ENCODE measurements at places on chromosomes 1 and 21.

- no peak for DNase-seq
Observed at GRCh38 chr21:16530656-16531055, 800.9 kb downstream of the USP25 start.

GRCh38 chr1:93758842-93759515 is 77.3 kb upstream of the BCAR3 start:
- no peak for DNase-seq

GRCh38 chr1:161718559-161719324 is 2.6 kb upstream of the FCRLB start:
- DNase-seq: no peak

DNA sequence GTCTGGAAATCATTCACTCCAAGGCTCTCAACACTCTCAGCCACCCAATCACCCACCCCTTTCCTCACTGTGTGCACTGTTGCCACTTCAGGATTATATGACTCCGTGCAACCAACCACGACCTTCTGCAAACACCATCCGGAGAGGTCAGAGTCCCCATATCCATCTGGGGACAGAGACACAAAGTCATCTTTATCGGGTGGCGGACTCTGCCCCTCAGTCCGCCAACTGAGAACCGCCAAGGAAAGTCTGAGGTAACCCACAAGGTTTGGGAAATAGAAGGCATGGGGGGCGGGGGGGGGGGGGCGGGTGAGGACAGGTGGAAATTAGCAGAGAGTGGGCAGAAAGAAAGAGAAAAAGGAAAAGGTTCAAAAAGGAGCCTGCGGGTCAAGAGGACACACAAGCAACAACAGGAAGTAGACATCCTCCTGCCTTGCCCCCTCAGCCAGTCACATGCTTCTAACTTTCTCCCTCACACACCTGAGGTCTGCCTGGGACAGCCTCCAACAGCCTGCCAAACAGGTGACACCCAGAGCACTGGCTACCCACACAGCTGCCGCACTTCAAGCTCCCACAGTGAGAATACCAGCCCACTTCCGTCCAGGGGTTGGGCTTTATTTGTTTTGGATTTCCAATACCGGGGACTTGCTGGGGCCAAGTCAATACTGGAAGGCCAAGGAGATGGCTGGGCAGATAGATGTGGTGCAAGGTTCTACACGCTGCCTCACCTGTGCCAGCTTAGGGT is 58.1 kb downstream of the SSBP3 start:
- DNase-seq: no peak

- no peak for DNase-seq
Observed at GRCh38 chr1:61887076-61887867, 145.0 kb downstream of the PATJ start.

GRCh38 chr1:97849345-97850340 is 71.2 kb downstream of the DPYD start:
- no peak for DNase-seq

DNA sequence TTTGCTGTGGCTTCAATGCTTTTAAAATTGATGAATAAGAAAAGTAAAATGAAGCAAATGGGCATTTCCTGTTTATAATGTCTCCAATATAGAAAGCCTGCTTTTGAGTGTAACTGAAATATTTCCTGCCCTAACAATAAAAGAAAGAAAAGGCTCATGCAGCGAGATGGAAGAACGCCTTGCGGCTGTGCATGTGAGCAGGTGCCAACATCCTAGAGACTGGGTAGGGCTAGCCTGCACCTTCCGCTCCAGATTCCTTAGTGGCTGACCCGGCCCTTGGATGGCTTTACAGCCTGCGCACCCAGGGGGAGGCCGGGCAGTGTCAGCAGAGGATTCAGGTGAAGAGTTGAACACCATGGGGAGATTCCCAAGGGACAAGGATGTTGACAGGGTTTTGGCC is 21.8 kb downstream of the CNIH3 start:
- no peak for DNase-seq

GRCh38 chr1:41856944-41857285 is 61.8 kb downstream of the HIVEP3 start:
- no peak for DNase-seq

DNA sequence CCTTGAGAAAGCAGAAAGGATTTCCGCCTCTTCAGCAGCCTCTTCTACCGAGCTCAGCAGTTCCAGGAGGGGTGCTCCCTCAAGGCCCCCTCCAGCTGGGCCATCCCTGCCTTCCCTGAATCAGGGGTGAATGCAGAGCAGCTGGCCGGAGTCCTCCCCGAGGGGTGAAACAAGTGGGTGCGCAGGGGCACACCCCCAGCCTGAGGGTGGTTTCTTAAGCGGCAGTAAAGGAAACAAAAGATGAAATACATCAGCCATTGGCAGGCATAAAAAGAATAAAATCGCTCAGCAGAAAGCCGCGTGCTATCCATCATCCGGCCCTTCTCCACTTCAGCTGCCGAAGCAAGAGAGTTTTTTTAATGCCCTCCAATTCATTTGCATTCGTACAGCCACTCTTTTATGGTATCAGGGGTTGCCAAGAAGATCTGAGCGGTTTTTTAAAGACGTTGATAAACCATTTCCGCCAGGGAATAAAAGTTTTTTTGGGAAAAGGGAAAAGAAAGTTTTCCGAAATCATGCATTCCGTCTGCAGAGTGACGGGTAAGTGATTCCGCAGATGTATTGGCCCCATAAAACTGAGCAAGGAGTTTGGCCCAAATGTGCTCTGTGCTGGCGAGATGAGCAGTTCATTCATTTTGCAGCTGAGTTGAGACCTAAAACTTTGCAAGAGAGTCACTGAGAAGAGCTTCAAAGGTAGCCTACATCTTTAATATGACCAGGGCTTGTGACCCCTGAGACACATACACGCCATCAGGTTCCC is 73.7 kb upstream of the ZC3H12A start:
- DNase-seq: no peak

DNA sequence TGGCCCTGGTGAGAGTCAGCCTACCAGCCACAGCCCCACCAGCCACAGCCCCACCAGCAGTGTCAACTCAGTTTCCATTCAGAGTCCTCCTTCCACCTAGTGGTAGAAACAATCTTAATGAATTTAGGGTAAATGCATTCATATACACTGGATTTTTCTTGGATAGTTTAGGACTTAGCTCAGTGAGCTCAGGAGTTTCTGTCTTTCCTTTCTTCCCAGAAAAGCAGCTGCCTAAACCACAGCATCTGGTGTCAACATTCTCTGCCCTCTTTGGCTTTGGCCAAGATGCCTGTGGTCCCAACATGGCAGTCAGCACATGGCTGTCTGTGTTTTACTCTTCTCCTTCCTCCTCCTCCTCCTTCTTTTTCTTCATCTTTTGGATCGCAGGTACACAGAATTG is 94.0 kb downstream of the CLIC6 start:
- no peak for DNase-seq

DNA sequence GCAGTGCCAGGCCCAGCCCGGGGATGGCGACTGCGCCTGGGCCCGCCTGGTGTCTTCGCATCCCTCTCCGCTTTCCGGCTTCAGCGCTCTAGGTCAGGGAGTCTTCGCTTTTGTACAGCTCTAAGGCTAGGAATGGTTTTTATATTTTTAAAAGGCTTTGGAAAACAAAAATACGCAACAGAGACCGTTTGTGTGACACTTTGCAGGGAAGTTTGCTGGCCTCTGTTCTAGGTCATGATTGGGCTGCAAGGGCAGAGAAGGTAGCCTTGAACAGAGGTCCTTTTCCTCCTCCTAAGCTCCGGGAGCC is 719 bp downstream of the SOD1 start:
- DNase-seq: no peak

- DNase-seq: no peak
Observed at GRCh38 chr1:218456444-218456843, 111.3 kb downstream of the TGFB2 start.

DNA sequence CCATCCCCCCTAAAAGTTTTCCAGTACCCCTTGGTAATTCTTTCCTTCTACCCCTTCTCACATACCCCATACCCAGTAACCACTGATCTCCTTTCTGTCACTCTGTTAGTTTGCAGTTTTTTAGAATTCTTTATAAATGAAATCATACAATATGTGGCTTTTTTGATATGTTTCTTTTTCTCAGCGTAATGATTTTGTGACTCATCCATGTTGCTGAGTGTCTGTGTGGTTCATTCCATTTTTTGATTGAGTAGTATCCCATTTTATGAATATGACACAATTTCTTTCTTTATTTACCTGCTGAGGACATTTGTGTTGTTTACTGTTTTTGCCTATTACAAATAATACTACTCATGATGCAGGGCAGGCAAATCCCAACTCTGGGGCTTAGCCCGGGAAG is 1605.3 kb downstream of the BRINP3 start:
- DNase-seq: no peak

DNA sequence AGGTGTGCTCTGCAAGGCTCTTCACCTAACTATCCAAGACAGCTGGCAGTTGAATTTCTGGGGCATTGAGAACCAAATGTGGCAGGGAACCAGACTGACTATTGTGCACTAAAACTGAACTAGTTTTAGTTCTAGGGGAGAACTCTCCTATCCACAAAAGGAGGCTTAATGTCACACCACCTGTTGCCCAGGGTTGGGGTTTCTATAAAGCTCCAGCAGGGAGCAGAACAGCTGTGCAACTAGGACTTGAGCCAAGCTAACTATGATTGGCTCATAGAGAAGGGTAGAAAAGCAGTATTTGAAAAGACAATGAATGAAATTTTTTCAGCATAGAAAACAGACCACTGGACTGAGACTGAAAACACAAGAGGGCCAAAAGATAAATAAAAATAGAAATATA is 53.3 kb upstream of the FGGY start:
- DNase-seq: no peak

DNA sequence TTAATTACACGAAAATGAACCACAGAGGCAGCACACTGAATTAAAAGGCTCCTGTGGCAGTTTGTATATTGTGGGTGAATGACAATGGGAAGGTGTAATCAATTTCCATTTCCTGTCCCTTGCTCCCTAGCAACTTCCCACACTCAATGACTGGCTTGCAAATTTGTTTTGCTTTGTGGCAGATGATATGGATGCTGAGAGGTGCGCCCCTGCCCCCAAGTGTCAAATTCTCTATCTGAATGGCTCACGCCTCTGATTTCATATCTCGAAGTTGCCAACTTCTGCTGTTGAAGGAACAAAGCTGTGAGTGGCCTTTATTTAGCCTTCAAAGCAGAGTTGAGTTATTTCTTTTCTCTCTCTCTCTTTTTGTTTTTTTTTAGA is 86.0 kb downstream of the FOXD2 start:
- DNase-seq: no peak

GRCh38 chr1:162137179-162137960 is 67.9 kb downstream of the NOS1AP start:
- DNase-seq: no peak

GRCh38 chr1:171961861-171962260 is 120.6 kb downstream of the DNM3 start:
- DNase-seq: no peak

DNA sequence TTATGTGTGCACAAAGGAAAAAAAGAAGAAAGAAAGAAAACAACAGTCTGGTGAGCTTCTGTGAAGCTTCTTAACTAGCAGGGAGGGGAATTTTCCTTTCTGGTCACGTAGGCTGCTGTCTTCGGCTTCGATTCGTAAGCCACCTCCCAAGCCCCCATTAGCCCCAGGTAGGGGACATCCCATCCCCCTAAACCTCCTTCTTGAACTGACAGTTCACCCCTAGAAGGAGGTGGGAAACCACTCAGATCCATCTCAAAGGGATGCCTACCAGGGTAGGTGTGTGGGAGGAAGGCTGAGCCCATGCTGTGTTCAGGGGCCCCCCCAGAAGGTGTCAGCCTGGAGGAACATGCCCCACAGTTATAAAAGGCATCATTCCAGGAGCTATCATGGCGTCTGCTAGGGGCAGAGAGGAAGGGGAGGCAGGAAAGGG is 25.8 kb downstream of the CD247 start:
- no peak for DNase-seq

DNA sequence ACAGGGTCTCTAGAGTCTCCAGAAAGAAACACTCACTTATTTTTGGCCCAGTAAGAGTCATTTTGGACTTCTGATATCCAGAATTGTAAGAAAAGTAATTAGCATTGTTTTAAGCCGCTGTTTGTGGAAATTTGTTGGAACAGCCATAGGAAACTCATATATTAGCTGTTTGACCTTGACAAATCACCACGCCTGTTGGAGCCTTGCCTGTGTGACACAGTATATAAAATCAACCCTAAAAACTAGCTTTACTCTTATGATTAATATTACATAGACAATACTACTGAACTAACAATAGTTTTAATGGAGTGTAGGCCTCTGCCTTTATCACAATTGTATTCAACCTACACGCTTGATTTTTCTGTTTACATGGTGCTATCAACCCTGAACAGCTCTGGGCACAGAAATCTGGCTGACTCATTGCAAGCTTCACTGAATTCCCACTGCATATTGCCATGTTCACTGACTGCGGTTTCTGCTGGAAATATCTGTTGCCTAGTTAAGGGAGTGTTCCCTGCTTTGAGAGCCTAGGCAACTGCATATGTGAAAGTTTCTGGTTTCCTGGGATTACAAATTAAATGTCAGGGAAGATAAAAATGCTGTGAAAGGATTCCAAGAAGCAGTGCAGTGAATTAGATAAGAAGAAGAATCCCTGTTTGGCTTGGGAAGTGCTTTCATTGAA is 419.5 kb upstream of the DEPDC1 start:
- peak; percentile 9 for DNase-seq

DNA sequence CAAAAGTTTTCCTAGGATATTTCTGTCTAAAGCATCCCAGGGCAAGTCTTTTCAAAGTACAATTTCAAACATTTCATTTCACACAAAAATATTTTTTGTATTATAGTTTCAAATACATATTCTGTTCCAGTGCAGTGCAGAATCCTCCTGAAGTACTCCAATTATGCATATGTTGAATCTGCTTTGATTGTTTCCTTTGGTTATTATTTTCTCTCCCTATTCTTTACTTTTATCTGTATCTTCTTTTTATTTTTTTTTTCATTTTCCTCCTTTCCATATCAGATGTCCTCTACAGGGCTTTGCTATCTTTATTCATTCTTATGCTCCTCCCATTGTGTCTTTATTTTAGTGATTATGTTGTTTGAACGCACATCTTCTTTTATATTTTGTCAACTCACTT is 274.8 kb downstream of the DPYD start:
- no peak for DNase-seq

- no peak for DNase-seq
Observed at GRCh38 chr1:209618291-209618690, 33.9 kb downstream of the LAMB3 start.

DNA sequence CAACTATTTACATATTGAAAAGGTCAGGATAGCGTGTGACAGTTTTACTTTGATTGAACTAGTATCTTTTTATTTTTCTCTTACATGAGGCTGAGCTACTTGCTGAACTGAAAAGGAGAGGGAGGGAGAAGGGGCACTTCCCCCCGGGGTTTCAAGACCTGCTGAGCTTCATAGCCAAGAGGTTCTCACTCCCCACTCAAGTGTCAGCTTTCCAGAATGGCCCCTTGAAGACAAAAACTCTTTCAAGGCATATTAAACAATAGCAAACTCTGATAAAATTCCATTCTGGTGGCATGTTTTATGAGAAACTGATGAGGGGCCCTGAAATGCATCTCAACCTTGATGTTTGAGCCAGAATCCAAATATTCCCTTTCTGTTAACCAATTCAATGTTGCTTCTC is 143.0 kb downstream of the KAZN start:
- no peak for DNase-seq

- DNase-seq: no peak
Observed at GRCh38 chr1:160993544-160994193, 27.3 kb downstream of the F11R start.

- DNase-seq: no peak
Observed at GRCh38 chr1:67689267-67690017, 4.4 kb downstream of the GADD45A start.

GRCh38 chr1:209999005-209999404 is 61.0 kb downstream of the SYT14 start:
- no peak for DNase-seq

Data from dorsolateral prefrontal cortex (tissue), 122 donors.